ENCODE measurements at places on chromosomes 3 and 15.

DNA sequence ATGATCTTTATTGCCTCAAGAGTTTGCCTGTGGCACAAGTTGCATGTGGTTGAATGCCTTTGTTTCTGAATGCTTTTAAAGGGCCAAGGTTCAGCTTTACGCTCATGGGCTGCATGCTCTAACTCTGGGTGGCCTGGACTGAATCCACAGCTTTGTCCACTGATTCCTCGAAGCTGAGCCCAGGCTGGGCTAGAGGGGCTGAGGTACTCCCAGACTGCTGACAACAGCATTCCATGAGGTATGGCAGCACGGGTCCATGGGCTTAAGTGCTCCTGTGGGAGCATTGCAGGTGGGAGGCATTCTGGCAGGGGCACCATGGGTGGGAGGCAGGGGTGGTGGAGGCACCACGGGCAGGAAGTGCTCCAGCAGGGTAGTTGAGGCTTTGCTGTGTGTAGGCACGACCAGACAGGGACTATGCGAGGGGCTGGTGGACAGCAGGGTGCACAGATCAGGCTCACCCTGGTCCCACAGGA is 61.6 kb downstream of the GLCE start:
- no peak for DNase-seq

GRCh38 chr3:4633078-4634004 is 140.2 kb downstream of the ITPR1 start:
- no peak for DNase-seq

GRCh38 chr3:76733073-76733759 is 306.7 kb upstream of the ROBO2 start:
- no peak for DNase-seq

- DNase-seq: no peak
Measured at GRCh38 chr3:39149498-39150147, 3.8 kb downstream of the CSRNP1 start.

- no peak for DNase-seq
Measured at GRCh38 chr3:27220166-27220565, 149.0 kb downstream of the NEK10 start.

GRCh38 chr15:39016706-39017105 is 452.1 kb upstream of the RASGRP1 start:
- DNase-seq: no peak

- DNase-seq: peak; percentile 32
Measured at GRCh38 chr3:106333911-106334618, 465.3 kb upstream of the CBLB start.

GRCh38 chr3:18044971-18045880 is 302.8 kb upstream of the TBC1D5 start:
- no peak for DNase-seq

GRCh38 chr15:90031231-90031791 is 30.2 kb downstream of the ZNF710 start:
- no peak for DNase-seq

- DNase-seq: no peak
Measured at GRCh38 chr3:50154476-50154839, 666 bp upstream of the SEMA3F start.

GRCh38 chr3:174891524-174892203 is 32.5 kb downstream of the NAALADL2 start:
- DNase-seq: no peak

DNA sequence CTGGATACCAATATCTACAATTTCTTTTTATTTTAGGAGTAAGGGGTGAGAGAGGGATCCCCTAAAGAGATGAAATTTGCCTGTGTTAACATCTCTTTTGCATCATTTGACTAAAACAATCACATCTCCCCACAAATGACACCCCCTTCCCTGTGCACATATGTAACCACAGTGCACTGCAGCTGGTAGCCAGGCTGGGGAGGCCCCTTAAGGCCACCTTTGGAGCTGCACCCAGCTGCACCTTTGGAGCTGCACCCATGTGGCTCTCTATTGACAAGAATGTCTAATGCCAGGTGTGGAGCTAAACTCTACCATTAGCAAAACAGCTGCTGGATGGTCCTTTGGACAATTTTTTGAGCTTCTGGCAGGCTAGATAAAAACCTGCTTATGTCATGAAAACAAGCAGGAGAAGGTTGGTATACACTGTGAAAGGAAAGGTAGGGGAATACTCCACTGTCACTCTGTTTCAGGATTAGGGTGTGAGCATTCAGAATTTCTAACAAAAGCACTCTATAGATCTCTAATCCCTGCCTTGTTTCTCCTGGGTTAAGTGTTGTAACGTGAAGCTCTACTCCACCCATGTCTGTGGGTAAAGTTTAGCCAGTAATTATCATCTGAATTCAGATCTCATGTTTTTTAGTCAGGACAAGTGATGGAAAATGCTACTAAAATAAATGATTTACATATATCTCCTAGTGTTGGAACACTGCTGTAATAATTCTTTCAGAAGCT is 52.1 kb downstream of the TFG start:
- DNase-seq: peak; percentile 2

DNA sequence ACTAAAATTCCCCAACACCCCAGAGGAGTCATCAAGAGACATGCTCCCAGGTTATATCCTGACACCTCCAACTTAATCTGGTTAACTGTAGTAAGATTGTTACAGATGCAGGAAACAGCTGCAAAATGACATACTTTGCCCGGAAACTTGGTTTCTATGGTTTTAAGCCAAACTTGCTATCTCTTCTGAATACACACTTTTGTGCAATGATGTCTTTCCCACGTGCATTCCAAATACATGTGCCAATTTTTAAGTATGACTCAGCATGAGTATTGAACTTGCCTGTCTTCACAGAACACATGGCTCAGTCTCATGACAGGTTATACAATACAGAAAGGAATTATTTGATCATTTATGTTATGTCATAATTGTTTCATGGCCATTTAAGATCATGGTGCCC is 207.0 kb upstream of the DCBLD2 start:
- no peak for DNase-seq

DNA sequence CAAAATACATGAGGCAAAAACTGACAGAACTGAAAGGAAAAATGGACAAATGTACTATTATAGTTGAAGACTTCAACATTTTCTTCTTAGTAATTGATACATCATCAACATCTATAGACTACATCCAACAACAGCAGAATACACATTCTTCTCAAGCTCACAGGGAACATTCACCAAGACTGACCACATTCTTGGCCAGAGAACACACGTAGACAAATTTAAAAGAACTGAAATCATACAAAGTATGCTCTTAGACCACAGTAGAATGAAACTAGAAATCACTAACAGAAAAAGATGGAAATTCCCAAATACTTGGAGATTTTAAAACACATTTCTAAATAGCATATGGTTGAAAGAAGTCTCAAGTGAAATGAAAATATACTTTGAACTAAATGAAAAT is 55.1 kb upstream of the NSMCE3 start:
- no peak for DNase-seq

DNA sequence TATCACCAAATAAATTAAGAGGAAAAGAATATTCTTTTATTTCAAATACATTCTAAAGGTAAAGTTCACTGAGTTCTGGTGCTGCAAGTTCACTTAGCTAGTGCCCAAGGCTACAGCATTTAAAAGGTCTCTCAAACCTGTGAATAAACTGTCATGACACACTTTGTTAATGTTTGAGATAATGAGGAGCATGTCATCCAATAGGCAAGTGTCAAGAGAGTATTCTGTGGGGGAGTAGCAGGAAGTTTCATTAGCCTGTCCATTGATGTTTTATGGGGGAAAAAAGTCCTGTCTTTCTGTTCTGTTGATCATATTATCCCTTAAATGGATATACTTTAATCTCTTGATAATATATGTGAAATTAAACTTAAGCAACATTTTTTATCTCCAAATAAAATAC is 4.0 kb downstream of the SPESP1 start:
- no peak for DNase-seq

DNA sequence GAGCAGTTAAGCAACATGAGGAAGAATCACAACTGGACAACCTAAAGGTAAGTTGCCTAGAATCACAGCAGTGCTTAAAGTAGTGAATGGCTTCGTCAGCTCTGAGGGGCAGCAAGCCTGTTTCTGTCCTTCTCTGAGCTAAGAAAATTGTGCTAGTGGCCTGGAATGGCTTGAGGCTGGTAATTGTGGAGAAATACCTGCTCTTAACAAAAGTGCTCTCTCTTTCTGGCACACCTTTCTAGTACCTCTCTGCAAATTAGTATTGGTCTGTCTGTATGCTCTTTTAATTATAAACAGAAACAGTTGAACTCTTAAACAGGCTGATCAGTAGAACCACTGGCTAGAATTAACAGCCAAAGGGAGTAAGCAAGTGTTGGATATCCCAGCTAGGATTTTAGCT is 11.6 kb downstream of the SNX1 start:
- DNase-seq: no peak

- DNase-seq: no peak
Measured at GRCh38 chr15:91976966-91977365, 123.5 kb downstream of the SLCO3A1 start.

GRCh38 chr3:8805774-8806173 is 36.4 kb upstream of the OXTR start:
- no peak for DNase-seq

DNA sequence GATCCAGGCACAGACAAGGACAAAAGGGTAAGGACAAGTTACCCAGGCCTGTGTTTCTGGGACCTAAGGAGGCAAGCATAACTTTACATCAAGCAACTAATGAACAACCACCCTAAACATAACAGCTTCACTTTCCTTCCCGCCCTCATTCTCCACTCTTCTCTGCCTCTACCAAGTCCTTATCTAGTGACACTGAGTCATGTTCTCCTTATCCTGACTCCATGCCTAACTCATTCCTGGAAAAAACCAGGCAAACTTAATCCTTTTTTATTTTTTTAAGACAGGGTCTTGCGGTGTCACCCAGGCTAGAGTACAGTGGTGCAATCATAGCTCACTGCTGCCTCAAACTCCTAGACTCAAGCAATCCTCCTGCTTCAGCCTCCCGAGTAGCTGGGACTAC is 44.5 kb downstream of the TMEM44 start:
- no peak for DNase-seq

DNA sequence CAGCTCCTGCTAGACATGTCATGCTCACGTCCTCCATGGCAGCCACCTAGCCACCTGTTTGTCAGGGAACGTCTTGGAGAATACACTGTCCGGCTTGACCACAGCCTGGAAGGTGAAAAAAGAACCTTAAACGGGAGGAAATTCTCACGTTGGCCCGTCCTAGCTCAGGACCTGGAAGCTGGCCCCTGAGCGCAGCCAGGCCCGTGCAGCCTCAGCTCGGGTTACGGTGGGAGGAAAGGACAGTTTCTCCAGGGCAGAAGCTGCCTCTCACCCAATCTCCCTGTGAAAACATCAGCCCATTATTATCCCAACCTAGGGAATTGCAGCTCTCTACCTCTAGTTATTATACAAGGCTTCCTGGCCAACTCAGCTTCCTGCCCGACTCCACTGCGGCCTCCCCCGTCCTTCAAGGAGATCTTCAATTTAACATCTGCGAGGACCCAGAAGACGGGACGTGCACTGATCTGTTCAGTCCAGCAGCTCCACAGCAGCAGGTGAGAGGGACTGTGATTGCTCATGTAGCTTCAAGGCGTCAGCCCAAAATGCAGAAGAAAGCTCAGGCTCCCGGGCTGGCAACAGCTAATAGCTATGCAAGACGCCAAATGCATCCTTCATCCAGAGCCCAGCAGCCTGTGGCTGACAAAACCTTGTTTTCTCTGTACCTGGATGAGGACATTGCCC is 84.7 kb downstream of the ADAMTS17 start:
- no peak for DNase-seq

DNA sequence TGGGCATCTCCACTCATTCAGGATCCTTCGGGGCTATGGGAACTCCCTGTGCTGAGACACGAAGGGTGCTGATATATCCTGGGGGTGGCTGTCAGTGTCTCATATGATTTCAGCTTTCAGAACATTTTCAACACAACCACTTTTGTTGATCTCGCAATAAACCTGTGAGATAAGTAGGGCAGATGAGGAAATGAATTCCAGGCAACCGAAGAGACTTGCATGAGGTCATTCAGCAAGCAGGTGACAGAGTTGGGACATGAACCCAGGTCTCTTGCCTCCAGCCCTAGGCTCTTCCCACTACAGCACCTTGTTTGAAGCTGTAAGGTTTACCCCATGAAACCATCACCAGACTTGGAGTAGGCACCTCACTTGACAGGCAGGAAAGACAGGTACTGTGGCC is 16.6 kb downstream of the DUOX1 start:
- no peak for DNase-seq

DNA sequence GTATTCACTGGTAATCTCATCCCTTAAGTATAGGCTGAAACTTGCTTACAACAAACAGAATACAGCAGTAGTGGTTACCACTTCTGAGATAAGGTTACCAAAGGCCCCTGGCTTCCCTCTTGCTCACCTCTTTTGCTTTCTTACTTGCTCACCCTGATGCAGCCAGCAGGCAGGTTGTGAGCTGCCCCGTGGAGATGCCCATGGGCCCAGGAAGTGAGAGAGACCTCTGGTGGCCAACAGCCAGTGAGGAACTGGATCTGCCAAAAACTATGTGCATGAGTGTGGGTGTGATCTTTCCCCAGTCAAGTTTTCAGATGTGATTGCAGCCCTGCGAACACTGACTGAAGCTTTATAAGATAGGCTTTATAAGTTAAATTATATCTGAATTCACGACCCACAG is 48.7 kb downstream of the NMNAT3 start:
- no peak for DNase-seq

DNA sequence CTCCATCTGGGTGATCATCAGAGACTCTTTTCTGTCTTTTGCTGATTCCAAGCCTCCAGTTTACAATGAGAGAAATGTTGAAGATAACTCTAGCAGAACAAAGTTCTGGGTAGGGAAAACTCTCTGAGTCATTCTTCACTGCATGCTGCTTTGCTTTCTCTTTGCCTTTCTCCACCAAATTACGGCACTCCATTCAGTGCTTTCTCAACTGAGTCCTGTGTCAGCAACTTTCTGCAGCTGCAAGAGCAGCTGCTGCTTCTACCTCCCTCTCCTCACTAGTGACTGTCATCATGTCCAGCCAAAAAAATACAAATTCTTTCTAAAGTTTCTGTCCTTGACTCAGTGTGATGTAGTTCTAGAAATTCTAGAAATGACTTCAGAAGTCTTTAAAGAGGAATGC is 953.8 kb downstream of the IGSF11 start:
- no peak for DNase-seq

DNA sequence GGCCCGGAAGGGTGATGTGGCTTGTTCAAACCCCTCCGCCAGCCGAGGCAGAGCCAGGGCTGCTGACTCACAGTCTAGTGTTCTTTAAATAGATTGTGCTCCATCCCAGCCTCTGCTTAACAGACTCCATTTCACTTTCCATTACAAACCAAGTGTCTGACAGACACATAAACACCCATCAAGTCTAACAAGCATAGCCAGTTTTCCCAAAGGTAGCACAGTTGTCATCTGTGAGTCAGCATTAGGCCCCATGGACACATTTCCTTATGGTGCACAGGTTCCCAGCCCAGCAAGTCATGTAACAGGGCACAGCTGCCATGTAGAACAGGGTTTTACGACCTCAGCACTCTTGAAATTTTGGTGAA is 109.9 kb upstream of the RAP2B start:
- no peak for DNase-seq

GRCh38 chr15:52191207-52191606 is at the start of gene GNB5:
GNB5 (minus strand) TSS chr15:52191392; CDS start chr15:52184676, 6,716 bp downstream.
- DNase-seq: no peak

- no peak for DNase-seq
Measured at GRCh38 chr3:97187771-97188170, 373.4 kb downstream of the EPHA6 start.

- peak; percentile 67 for DNase-seq
Measured at GRCh38 chr3:184229394-184230080, at the start of gene VWA5B2. VWA5B2 (plus strand) TSS chr3:184229585; CDS start chr3:184230529, 944 bp downstream.

GRCh38 chr3:131474115-131474514 is 28.7 kb downstream of the MRPL3 start:
- DNase-seq: no peak

GRCh38 chr3:161690299-161690620 is 193.7 kb downstream of the OTOL1 start:
- DNase-seq: no peak

- no peak for DNase-seq
Measured at GRCh38 chr15:56659197-56659596, 74.1 kb downstream of the ZNF280D start.
